ENCODE measurements at places on chromosomes 7 and 10.

- no peak for DNase-seq
These were observed 5.6 kb upstream of the CNPY1 start for GRCh38 chr7:155551785-155552611.

- DNase-seq = no peak
These were observed 1087.1 kb upstream of the POT1 start for GRCh38 chr7:126016722-126017121.

DNA sequence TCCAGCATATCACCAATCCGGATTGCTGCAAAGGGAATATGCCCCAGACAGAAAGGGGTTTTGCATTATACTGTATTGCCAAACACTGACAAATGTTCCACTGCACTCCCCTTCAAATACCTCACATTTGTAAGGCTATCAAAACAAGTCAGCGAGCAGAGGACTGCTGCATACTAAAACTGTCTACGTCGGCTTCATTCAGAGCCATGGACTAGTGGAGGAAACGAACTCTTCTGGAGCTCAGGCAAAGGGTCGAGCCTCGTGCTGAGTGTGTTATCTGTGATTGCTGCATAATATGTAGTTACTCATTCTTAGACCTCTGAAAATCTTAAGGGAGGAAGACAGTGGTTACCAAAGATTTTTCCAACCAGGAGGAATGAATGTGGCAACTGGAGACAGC, 200.2 kb downstream of the DYNC1I1 start:
- no peak for DNase-seq

DNA sequence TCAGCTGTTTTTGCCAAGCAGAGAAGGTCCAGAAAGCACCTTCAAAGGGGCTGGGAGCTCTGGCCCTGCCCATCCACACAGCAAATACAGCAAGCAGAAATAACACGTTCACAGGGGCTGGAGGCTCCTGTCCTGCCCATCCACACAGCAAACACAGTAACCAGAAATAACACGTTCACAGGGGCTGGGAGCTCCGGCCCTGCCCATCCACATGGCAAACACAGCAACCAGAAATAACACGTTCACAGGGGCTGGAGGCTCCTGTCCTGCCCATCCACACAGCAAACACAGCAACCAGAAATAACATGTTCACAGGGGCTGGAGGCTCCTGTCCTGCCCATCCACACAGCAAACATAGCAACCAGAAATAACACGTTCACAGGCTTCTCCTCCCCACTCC, 558.1 kb downstream of the PTPRN2 start:
- DNase-seq = no peak

DNA sequence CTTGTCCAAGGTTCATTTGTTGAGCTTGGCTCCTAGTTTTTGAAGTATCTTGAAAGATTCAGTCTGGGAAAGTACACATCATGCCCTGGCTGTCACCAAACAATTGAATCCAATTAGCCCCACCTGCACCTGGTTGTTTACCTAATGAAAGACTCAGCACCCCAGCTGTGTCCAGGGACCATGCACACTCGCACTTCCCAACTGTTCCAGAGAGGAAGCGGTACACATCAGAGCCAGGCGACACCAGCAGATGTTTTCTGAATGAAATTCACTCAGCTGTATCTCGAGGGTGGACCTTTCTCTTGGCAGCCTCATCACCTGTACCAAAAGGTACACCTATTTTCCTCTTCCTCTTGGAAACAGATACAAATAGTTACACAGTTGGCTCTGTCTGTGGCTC, 216.4 kb upstream of the LRGUK start:
- DNase-seq = no peak

DNA sequence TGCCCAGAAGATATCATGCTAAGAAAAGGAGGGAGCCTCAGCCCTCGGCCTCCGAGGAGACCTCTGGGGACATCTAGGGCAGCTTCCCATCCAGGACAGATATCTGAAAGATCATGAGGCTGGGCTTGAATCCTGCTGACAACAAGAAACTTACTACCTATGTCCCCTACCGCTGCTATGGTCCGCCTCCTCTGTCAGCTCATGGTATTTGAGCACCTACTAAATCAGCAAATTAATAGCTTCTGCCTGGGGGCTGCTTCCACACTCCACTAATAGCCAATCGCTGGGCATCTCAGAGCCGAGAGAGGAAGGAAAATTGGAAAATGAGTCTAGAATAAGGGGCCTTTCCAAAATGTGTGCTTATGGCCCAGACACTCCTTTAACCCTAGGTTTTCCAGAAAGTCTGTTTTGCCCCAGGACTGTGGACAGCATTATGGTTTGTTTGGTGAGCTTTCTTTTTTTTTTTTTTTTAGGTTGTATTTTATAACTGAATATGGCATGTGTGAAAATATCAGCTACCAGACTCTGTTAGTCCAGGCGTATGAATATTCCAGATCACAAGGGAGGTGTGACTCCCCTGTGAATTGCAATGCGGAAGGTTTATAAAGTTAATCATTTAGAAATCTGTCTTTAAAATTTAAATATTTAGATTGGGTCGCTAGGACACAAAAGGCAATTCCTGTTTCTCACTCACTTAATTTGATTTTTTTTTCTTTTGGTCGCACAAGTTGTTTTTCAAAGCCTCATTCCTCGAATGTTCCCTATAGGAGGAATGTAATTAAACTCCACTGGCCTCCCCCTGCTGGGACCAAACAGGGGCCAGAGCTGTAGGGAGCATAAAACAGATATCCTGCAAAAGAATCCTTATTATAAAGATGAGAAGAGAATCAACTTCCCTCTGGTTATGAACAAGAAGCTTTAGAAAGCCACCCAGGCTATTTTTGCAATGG, 89.4 kb downstream of the PARP12 start:
- DNase-seq = no peak

DNA sequence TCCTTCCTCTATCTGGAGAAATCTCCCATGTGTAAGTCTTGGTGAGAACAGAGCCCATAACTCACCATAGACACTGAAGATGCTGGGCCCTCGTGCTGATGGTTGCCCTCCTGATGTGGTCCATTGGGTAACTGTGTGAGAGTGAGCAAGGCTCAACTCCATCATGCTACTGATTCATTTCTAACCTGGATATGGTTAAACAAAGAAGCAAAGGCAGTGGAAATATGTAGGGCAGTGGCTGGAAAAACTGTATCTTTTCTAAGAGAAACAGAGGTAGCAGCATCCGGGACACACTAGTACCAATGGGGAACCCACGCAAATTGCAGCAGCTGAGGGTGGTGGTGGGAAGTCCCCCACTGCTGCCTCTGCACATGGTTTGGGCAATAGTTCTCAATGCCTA, 221.7 kb downstream of the KLF6 start:
- no peak for DNase-seq

GRCh38 chr10:107898392-107898791, 733.9 kb upstream of the SORCS1 start:
- DNase-seq = no peak

GRCh38 chr10:96082153-96082552, 38.8 kb downstream of the CCNJ start:
- DNase-seq = no peak

GRCh38 chr10:110474826-110475225, 22.9 kb upstream of the DUSP5 start:
- DNase-seq = no peak

- DNase-seq = no peak
These were observed 21.2 kb downstream of the ZMIZ2 start for GRCh38 chr7:44769776-44770294.

All from bone marrow (tissue), 2 donors.